CD4-positive, alpha-beta T cell treated with Interleukin-12 subunit alpha and Interleukin-12 subunit beta, for 1 hour (primary cell): ENCODE measurements at places on chromosomes 12 and 14.

GRCh38 chr14:91516663-91517388, 6.7 kb upstream of the PPP4R3A start:
- DNase-seq, result no peak

DNA sequence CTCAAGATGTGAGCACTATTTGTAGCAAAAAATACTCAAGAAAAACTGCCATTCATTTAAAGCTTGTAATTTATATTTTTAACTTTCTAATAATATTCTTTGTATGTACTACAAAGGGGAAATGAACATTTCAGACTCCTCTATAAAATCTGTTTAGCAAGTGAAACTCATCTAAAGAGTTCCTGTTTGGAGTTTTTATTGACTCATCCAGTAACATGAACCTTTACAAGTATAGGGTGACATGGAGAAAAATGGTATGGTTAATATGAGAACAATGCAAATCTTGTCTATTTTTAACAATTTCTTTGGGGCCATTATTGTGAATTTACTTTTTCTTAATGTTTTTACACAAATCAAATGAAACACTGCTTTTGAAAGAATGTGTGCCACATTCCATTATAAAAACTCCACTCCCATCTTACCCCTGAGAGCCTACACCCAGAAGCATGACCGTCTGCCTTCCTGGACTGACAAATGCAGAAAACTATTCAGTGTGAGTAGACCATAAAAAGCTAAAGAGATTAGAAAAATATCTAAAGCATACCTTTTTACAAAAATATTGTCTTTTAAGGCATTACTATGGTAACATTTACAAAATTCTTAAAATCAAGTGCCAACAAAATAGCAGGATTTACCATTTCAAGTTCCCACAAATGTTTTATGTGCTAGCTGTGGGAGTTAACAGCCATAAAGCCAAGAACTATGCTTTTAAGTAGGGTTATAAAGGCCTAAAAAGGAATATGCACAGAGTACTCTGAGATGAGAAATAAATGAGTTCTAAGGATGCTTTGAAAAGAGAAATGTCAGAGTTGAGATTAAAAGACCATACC, 144.0 kb downstream of the ADAMTS20 start:
- no peak for DNase-seq

GRCh38 chr14:49056021-49056420, 530.2 kb downstream of the RPS29 start:
- DNase-seq, result no peak

- no peak for DNase-seq
These were observed 115.6 kb downstream of the CCER1 start for GRCh38 chr12:90839346-90839745.

- no peak for DNase-seq
These were observed 154.2 kb downstream of the CRADD start for GRCh38 chr12:93831374-93831773.

GRCh38 chr14:96102081-96102856, 63.1 kb downstream of the C14orf132 start:
- no peak for DNase-seq

DNA sequence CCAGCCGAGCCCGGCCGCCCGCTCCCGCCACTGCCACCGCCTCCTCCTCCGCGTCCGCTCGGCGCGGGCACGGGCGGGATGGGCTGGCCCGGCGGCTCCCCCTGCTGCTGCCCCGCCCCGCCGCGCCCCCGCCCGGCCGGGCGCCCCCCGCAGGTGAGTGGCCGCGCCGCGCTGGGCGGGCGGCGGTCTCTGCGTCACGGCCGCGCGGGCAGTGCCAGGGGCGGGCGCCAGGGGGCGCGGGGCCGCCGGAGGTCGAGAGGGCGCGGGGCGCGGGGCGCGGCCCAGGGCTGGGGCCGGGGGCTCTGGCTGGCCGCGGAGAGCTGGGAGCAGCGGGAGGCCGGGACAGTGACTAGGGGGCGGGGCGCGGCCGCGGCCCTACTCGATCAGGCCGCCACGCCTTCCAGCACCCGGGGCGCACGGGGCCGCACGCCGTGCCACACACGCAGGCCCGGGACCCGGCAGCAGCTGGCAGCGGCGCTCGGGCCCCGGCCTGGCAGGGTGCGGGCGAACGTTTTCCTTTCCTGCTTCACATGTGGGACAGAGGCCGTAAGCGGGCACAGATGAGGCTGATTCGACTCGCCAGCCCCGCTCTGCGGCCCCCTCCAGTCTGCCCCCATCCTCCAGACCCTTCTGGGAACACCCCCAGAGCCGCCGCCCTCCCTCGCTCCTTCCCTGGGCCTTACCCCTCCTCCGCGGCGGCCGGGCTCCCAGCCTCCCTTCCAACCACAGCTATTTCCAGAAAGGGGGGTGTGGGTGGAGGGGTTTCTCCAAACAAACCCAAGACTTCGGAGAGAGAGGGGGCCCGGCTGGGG, 2.4 kb upstream of the TNS2 start:
- DNase-seq, result peak; percentile 81

DNA sequence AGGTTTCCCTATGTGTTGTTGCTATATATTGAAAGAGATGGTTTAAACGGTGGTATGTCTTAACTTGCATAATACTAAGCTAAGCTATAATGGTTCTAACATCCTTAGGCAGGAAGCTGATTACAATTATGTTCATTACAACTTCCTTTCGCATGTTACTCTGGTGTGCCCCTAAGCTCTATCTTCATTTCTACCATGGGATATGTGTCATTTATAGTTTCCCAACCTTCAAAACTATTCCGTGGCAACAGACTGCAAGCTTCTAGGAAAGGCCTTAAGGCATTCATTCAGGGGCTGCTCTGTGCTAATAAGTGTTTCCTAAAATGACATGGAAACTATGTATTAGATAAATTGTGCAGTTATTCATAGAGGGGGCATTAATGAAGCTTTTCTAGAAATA, 294.6 kb downstream of the GXYLT1 start:
- no peak for DNase-seq

GRCh38 chr12:23719493-23719892, 230.0 kb downstream of the SOX5 start:
- no peak for DNase-seq
